DMS53 (cell line): ENCODE measurements at places on chromosomes 1 and 21.

- no peak for DNase-seq
Observed at GRCh38 chr1:85413169-85413568, 51.8 kb downstream of the DDAH1 start.

GRCh38 chr1:223524930-223525451, 131.8 kb downstream of the CCDC185 start:
- DNase-seq = no peak

DNA sequence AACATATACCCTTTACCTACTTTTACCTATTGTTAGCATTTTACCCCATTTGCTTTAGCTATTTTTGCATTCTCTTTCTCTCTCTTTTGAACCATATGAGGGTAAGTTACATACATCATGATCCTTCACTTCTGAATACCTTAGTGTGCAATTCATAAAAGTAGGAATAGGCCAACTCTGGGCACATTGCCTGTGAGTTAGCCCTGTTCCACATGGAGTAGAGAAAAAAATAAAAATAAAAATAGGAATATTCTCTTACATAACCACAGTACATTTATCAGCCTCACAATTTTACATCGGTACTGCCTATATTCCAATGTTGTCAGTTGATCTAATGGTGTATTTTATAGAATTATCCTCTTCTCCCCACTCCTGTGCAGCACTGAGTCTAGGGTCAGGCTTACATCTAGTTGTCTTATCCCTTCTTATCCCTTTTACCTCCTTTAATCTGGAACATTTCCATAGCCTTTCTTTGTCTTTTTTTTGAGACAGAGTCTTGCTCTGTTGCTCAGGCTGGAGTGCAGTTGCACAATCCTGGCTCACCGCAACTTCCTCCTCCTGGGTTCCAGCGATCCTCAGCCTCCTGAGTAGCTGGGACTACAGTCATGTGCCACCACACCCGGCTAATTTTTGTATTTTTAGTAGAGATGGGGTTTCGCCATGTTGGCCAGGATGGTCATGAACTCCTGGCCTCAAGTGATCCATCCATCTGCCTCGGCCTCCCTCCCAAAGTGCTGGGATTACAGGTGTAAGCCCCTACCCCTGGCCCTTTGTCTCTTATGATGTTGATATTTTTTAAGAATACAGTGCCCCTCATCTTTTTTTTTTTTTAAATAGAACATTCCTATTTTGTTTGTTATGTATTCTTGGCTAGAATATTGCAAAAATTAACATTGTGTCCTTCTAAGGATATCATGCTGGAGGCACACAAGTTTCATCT, 11.1 kb upstream of the SLC30A1 start:
- DNase-seq = no peak

DNA sequence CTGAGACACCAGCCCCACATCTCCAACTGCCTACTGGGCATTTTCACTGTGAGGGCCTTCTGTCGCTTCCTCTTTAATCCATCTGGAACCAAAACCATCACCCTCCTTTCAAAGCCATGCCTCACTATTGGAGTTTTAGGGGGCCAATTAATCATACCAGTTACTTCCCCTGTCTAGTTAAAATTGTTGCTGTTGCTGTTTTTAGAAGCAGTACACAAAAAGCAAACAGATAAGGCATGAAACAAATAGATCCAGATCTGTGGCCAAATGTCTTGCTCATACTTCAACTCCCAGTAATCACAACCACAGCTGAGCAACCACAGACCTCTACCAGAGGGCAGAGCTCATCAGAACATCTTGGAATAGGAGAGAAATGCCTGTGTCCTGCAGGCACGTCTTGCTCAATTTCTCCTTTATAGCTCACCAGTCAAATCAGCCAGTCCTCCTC, 133.8 kb upstream of the C1orf105 start:
- no peak for DNase-seq

- no peak for DNase-seq
Observed at GRCh38 chr1:165605246-165605645, 25.8 kb upstream of the MGST3 start.
